ENCODE measurements at places on chromosomes 5 and 9.

DNA sequence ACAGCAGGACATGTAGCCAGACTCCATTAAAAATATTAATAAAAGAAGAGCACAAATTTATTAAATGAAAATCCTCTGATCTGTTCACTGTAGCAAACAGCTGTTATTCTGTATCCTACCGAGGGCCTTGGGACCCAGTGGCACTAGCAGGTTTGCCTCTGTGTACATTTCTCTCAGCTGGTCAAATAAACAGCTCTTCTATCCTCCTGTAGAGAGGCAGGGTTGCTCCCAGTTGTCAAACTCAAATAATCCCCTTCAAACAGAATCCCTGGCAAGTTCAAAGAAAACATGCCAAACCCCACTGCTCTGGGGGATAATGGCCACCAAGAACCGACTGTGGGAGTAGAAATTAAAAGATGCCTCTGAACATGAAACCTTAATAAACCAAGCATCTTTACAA lies 1262.0 kb upstream of the DMAC1 start:
- DNase-seq, result no peak

GRCh38 chr5:107365320-107366109 lies 305.2 kb downstream of the EFNA5 start:
- DNase-seq, result no peak

- DNase-seq, result no peak
Observed at GRCh38 chr9:21592063-21592338, 109.9 kb upstream of the IFNE start.

DNA sequence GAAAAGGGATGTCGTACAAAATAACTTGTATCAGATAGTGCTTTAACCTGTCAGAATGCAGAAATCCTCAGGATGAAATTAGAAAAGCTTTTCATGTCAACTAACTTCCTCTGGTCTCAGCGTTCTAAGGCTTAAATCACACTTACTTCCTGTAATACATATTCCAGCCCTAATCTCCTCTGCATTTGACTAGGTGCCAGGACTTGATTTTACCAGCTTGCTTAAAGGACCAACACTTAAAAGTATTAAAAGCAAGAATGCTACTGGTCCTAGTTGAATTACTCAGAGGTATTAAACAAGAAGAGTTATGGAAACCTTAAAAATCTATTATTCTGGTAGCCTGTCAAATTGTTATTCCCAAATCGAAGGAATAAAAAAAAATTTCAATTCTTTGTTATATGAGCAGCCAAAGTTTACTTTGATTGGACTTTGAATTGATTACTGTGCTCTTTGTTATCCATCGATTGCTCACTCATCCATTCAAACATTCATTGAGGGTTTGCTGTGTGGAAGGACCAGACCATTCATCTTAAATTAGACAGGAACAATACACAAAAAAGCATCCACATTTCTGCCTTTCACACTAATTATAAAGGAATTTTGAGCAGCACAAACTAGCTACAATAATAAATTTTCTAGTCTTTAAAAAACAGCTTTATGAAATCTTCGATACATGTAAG lies 108.7 kb downstream of the MUSK start:
- no peak for DNase-seq

DNA sequence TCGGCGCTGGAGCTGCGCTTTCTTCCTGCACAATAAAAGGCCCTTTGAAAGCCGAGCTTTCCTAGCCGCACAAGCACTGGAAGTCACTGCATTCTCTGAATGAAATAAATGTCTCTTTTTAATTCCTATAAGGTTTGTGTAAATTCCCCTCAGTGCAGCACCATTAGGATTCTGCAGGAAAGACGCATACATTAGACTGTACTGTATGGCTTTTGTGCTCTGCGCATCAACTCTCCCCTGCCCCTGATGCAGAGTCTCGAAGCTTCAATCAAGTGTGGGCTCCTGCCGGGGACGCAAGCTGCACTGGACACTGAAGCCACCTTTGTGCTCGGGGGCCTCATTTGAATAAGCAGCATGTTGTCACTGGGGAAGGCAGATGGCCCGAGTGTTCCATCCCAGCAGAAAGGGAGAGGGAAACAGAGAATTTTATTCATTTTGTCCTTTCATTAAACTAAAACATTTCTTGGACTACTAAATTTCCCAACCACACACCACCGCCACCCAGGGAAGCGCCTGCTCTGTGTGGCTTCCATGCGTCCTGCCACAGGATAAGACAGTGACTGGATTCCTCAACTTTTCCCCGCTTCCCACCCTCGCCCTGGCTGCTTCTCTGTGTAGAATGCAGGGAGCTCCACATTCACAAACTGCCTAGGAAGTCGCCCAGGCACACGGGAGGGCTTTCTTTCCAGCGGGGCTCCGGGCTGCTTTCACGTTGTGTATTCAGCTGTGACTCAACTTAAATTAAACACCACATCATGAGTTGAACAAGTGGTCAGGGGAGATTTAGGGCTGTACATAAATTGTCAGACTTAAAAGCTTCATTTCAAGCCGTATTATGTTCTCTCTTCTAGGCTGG lies 635.4 kb downstream of the IRX1 start:
- no peak for DNase-seq

DNA sequence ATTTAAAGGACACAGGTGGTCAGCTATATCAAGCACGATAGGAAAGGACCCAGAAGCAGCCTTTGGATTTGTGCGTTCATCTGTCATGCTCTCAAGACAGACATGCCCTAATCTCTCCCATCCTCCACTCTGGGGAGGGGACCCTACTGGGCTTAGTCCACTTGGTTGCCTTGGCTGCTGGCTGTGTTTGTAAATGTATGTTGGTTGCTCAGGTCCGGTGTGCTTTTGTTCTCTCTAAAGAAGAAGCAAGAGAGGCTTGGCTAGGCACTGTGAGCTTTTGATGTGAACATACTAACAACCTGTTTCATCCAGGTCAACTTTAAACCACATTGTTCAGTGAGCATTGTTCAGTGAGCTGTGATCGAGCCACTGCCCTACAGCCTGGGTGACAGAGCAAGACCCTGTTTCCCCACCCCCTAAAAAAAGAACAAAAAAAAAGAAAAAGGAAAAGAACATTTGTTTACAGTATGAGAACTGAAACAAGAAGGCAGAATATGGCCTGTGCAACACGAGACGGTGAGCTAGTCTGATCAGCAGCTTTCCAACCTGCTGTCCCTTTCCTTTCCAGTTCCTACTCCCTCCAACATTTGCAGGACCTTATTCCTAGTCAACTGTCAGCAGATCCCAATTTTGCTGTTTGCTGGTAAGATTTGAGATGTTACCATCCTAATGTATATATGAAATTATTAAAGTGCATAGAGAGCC lies 228.3 kb downstream of the ARHGAP26 start:
- no peak for DNase-seq

GRCh38 chr5:135010502-135011354 lies 23.3 kb downstream of the PITX1 start:
- DNase-seq, result no peak

DNA sequence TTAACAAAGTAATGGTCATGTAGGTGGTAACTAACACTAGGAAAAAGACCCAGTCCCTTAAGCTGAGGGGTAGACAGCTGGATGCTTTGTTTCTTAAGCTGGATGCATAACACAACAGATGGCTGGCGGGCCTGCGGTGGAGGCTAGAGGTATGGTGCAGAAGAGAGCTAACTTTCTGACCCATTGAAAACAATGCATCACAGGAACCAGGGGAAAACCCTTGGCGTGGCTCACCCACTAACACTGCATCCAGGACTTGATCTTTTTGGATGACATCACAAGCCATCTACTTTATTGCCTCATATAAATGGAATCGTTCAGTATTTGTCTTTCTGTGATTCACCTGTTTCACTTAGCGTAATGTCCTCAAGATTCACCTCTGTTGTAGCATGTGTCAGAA lies 138.7 kb downstream of the AUH start:
- DNase-seq, result no peak

DNA sequence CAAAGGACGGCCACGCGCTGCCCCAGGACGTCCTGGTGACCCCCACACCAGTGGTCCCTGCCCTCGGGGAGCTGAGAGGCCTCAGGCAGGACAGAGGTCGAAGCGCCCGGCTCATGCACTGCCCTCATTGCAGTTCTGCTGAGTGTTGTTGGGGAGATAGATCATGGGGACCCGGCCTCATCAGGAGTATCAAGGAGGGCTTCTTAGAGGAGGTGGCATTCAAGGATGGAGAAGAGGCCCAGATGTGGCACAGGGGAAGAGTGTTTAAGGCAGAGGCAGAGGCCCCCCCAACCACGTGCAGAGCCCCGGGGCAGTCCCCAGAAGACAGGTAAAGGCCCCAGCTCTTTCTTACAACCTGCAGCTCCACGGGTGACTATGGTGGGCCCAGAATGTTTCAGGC lies 26.2 kb downstream of the ASS1 start:
- no peak for DNase-seq

DNA sequence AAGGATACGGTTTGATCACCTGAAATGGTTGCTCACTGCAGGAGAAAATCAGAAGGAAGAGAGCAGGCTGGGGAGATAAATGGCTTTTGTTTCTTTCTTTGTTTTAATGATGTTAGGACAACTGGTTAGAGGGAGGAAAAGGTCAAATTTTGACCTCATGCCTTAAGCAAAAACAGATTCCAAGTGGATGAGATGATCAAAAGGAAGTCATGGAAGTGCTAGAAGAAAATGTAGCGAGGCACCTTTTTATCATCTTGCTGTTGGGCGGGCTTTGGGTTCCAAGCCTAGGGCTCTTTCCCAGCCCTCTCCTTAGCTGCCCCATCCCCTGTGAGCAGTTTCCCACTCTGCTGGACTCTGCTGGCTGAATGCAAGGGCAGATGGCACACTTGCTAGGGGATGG lies 127.9 kb downstream of the ADAMTS2 start:
- no peak for DNase-seq

DNA sequence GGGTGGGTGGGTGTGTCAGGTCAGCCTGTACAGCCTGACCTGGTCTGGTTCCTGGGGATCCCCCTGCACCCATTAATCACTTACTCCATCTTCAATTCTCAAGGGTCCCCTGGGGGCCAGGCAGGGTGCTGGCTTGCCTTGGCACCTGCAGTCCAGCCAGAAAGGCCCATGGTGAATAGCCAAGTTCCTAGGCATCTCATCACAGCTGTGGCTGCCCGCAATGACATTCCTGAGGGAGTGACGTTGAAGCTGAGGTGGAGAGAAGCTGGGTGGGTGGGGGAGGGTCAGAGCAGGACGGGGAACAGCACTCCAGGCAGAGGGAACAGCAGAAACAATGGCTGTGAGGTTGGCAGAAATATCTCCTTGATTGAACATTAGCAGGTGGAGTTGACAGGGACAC lies 10.6 kb downstream of the HMCN2 start:
- peak; percentile 22 for DNase-seq

- DNase-seq, result no peak
Observed at GRCh38 chr9:3385871-3386270, 139.9 kb downstream of the RFX3 start.

DNA sequence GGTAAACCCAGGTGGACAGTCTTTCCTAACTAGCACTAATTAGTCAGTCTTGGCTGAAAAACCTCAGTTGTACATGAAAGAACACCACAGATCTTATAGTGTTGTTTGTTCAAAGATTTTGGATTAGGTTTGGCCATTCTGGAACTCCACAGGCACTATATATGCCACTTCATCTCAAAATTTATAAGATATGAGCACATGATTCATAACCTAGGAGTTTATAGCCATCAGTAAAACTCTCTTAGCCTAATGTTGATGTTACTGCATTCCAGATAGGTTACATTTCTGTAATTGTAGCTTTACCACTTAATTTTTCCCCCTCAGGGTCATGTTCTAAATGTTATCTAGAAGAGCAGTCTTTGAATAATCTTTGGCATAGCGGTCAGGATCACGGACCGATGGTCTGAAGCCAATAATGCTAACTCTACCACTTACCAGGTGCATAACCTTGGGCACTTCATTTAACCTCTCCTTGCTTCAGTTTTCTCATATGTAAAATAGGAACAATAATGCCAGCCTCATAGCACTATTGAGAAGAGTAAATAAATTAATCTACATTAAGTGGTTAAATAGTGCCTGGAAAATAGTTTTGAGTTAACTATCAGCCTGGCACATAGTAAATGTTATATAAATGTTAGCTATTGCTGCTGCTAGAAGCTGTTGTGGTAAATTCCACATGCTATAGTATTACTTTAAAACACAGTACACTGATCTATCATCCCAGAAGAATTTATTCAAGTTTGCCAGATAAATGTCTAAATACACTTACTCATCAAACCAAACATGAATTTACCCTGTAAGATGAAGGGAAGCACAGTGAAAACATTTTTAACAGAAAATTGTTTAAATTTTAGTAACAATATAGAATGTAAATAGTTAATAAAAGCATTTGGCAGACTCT lies 743.9 kb downstream of the NR2F1-AS1 start:
- DNase-seq, result no peak

Measured in stromal cell of bone marrow (primary cell).